ENCODE measurements at places on chromosomes 11 and 22.

GRCh38 chr22:39471381-39472141, 14.7 kb downstream of the MGAT3 start:
- no peak for DNase-seq

DNA sequence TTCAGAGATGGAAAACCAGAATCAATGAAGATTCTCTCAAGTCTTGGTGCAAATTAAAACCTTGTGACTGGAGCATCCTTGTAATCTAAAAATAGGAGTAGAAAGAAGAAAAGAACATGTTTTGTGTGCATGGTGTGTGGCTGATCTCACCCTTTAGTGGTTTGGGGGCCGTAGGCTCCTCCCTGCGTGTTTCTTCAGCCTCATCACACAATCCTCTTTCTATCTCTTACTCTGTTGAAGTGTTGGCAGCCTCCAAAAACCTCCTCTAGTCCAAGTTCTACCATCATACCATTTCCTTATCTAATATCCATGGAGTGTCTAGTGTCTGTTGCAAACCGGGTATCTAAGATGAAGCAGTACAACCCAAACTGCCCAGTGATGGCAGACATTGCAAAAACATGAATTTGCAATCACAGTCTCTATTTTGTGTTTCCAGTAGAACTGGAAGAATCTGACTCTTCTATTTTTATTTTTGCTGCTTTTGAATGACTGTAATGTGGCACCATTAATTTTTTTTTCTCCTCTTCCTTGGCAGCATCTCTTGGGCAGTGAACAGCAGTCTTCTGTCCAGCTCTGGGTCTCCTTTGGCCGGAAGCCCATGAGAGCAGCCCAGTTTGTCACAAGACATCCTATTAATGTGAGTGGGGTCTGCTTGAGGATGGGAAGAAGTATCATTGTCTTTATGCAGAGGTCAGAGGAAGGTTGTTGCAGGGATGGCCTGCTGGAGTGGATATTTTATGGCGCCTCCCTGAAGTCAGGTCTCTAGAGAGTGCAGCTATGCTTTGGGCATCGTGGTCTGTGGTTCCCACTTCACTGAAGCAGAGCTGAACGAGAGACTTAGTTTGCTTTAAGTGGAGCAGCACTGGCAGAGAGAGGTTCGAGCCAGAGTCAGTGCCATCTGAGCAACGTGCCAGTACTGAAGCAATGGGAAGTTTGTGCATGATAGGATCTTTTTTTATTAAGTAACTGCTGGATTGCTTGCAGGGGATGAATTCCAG, 60.0 kb upstream of the SORL1-AS1 start:
- no peak for DNase-seq

GRCh38 chr11:85724748-85725465, 38.9 kb upstream of the CCDC89 start:
- no peak for DNase-seq

- no peak for DNase-seq
Observed at GRCh38 chr11:46364056-46364455, 16.8 kb downstream of the DGKZ start.

DNA sequence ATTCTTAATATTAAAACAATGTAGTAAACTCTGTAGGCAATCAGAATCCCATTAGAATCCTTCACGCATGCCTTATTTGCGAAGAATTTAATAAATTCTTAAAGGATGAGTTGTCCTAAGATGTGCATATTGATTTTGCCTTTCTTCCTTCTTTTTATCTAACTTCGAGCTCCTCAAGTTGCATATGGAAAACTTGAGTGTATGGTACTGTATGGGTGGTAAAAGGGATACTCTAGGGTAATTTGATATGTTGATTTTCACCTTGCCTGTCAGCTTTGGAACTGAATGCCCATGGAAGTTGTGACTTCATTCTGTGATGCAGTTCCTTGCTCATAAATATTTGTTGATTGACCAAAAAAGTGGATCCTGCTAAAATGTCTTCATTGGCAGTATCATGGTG, 193.8 kb downstream of the DDX10 start:
- DNase-seq, result no peak

DNA sequence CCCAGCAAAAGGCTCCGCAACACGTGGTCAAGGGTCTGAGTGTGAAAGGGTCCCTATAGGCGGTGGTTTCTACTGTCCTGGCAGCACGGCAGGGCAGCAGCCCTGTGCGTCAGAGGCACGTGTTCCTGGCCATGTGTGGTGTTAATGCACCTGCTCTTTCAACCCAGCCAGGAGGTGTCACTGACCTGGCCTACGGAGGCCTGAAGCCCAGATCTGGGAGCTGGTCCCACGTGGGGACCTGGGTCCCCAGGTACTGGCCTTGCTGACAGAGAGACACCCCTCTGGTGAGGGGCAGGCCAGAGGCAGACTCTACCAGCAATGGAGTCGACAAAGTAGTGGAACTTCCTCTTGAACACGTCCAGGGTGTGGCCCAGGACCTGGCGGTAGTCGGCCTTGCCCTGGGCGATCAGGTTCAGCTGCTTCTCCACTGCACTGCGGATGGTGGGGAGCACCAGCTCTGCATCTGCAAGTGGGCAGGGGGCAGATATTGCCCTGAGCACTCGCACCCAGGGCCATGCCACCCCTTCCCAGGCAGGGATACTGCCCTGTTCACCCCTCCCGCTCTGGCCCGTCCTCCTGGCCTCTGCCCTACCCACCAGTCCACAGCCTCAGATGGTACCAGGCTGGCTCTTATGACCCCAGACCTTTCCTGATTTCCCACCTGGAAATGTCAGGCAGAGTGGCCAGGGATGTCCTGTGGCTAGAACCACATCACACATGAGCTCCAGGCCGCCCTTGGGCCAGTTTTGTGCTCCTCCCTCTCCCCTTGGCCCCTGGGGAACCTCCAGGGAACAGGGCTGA, 6.8 kb upstream of the PPM1F start:
- DNase-seq, result no peak

- no peak for DNase-seq
Observed at GRCh38 chr11:86115542-86116385, 46.9 kb upstream of the PICALM start.

DNA sequence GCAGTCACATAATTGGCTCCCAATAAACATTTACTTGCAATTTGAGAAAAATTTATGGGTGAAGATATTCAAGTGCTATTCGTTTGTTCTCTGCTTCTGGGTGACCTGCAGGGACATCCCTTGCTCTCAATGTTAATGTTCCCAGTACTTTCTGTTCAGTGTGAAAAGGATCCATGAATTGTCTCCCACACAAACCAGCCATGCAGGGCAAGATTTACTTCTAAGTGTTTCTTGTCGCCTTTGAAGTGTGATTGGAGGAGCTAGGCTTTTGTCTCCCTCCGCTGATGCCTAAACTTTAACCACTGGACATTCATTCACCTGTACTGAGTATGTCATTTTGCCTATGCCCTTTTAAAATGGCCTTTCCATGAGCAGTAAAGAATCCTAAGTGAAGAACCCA, 66.4 kb upstream of the ADA2 start:
- no peak for DNase-seq

- DNase-seq, result no peak
Observed at GRCh38 chr22:31271026-31271425, 21.3 kb downstream of the PIK3IP1 start.

GRCh38 chr11:119103793-119104192, 2.1 kb upstream of the DPAGT1 start:
- peak; percentile 78 for DNase-seq

DNA sequence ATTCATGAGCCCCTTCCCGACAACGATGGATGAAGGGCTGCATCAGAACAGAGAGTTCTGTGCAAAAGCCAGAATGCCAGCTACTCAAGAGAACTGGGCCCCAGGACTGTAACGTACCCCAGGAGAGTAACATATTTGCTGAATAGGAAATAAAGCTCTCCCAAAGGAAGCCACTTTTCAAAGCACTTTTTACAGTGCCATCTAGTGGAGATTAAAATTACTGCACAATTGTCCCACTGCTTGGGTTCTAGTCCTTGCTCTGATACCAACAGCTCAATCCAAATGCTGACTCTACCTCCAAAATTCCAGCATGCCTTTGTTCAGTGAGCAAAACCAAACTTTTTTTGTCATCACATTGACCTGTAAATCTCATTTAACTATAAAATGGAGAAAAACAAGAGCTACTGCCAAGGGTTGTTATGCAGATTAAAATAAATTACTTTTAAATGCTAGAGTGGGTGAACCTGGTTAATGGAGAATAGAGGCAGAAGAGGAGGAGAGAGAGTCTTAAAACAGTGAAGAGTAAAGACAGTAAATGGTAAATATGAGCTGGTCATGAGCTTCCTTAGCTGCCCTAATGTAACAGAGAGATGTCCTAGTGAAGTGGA, 87.6 kb upstream of the FSHB start:
- DNase-seq, result no peak

DNA sequence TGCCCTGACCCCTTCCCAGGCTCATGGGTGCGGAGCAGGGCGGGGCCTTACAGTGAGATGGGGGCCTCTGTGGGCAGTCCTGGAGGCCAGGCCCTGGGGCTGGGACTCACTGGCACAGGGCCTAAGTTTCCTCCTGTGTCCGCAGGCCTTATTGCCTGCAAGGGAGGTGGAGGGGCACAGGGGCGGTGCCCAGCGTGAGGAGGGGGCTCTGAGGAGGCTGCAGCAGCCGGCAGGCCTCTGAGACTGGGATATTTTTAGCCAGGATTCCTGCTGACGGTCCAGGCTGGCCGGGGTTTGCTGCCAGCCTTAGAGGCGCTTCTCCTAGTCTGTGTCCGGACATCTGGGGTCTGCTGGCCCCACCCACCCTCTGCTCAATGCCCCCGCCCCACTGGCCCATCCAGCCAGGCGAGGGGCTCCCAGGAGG, 5.7 kb upstream of the RTN4R start:
- no peak for DNase-seq

DNA sequence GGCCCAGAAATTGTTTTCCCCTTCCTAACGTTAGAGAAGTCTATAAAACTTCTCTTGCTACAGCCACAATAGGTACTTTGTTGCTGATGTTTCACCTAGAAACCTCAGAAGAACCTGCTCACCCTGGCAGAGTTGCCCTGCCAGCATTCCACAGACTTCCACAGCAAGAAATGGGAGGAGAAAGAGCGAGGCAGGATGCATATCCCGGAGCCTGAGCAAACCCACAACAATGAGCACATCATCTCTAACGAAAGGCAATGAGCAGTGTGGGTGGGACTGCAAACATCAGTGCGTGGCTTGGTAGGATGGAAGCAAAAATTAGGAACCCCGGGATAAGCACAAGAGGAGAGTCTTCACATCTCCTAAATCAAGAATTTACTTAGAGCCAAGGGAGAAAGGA, 892.3 kb downstream of the OPCML start:
- no peak for DNase-seq

DNA sequence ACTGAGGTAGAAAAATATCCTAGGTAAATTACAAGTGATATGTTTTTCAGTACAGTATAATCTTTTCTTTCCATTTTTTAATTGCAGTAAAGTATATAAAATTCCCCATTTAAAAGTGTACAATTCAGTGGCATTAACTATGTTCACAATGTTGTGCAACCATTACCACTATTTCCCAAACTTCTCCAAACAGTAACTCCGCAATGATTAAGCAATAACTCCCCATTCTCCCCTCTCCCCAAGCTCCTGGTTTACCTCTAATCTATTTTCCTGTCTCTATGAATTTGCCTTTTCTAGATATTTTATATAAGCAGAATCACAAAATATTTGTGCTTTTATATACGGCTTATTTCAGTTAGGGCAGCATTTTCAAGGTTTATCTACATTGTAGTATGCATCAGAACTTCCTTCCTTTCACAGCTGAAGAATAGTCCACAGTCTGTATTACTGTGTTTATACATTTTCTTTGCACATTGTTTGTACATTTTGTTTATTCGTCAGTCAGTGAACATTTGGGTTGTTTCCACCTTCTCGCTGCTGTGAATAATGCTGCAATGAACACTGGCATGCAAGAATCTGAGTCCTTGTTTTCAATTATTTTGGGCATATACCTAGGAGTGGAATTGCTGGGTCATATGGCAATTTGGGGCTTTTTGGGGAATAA, 110.7 kb downstream of the RPL27A start:
- DNase-seq, result no peak

DNA sequence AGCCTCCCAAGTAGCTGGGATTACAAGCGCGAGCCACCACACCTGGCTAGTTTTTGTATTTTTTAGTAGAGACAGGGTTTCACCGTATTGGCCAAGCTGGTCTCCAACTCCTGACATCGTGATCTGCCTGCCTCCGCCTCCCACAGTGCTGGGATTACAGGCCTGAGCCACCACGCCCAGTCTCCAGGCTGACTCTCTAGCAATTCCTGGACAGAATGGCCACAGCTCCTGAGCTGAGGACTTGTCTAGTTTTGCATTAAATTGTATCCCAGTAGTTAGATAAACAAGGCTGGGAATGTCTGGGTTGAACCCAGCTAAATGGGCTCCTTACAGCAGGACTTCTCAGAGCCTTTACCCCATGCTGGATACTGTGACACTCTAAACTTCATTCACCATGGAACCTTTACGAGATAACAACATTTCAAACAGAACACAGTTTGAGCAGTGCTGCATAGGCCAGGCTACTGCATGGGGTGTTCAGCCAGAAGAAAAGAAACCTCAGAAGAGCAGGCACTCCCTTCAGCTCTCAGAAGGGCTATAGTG, 13.9 kb upstream of the MOGAT2 start:
- no peak for DNase-seq

DNA sequence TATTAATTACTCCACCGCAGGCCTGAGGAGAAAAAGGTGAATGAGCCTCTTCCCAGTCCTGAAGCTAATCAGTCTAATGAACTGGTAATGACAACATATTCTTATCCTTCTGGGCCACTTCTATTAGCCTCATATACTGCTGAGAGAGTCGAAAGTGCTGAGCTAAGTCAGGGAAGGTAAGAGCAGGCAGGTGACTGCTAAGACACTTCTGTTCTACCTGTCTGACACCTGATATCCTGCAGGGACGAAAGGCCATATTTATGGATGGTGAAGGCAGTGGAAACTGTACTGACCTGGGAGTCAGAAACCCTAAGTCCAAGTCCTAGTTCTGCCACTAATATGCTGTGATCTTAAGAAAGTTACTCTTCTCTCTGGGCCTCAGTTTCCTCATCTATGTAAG, 3.5 kb downstream of the TBC1D10A start:
- DNase-seq, result no peak

DNA sequence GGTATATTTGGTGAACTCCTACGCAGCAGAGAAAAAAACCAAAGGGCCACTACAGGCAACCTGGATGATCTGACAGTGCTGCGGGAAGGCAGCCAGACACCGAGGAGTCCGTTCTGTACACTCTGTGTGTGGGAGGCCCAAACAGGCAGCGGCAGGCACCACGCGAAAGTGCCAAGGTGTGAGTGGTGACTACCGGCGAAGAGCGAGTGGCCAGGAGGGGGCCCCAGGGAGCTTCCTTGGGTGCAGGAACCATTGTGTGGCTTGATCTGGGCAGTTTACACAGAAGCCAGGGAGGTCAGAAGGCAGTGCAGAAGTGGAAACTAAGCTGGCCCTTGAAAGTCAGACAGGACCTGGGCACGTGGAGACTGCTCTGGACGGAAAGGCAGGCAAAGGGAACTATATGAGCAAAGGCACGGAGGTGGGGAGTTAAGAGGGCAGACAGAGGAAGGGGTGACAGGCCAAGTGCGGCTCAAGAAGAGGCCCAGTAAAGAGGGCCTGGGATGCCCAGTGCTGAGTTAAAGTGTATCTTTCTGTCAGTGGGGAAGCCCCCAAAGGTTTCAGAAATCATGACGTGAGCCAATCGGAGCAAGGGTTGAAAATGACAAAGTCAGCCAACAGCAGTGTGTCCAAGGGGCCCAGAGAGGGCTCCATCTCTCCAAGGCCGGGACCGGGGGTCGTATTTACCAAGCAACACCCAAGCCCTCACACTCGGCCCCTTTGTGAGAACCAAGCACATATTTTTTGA, 10.6 kb downstream of the TMEM184B start:
- no peak for DNase-seq

GRCh38 chr22:22818861-22819855, 68.5 kb upstream of the IGLL5 start:
- DNase-seq, result no peak

All from NCI-H1436 treated with DMSO at 0.1 percent for 48 hours (cell line).